AG04450 (cell line): ENCODE measurements at places on chromosomes 2 and 18.
A peak's percentile ranks its signal among the peaks of the same experiment; 100 is the strongest.

- no peak for DNase-seq
Measured at GRCh38 chr2:32884346-32884745, 62.4 kb upstream of the LTBP1 start.

DNA sequence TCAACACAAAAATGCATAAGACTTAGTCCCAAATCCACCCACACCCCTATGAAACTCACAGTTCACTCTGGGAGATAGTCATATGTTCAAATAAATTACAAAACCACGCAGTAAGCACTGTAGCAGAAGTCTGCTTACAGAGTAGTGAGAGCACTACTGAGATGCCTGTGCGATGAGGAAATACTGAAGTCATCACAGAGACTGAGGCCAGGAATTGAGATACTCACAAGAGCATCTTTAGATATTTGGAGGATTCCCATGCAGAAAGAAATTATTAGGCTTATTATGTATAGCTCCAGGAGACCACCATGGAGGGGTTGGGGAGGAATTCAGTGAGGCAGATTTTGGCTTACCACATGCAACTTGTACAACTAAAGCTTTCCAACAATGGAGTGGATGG is 82.3 kb downstream of the ANTXR1 start:
- peak; percentile 67 for DNase-seq

- DNase-seq = no peak
Measured at GRCh38 chr2:136052369-136053362, 65.3 kb downstream of the CXCR4 start.

DNA sequence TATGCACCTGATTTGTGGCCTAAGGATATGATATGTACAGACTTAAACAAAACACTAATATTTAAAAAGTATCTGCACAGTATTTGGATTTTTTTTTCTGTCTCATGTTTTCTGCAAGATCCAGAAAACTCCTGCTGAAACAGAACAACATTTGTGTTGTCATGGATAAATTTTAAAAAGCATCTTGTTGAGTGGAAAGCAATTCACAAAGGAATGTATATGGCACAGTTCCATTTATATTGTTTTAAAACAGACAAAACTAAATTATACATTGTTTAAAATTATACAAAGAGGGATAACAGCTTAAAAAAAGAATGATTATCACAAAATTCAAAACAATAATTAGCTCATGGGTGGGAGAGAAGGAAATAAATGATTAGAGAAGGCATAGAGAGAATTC is 193.5 kb downstream of the PPP1R1C start:
- no peak for DNase-seq

- no peak for DNase-seq
Measured at GRCh38 chr18:26768385-26768784, 97.1 kb downstream of the AQP4 start.

- DNase-seq = no peak
Measured at GRCh38 chr18:46877329-46877987, 39.8 kb downstream of the PIAS2 start.

GRCh38 chr2:27962006-27962405 is 71.5 kb downstream of the BABAM2 start:
- DNase-seq = no peak

- no peak for DNase-seq
Measured at GRCh38 chr2:184006998-184007397, 591.3 kb upstream of the ZNF804A start.

GRCh38 chr2:61419570-61419969 is 51.3 kb downstream of the USP34 start:
- DNase-seq = no peak

DNA sequence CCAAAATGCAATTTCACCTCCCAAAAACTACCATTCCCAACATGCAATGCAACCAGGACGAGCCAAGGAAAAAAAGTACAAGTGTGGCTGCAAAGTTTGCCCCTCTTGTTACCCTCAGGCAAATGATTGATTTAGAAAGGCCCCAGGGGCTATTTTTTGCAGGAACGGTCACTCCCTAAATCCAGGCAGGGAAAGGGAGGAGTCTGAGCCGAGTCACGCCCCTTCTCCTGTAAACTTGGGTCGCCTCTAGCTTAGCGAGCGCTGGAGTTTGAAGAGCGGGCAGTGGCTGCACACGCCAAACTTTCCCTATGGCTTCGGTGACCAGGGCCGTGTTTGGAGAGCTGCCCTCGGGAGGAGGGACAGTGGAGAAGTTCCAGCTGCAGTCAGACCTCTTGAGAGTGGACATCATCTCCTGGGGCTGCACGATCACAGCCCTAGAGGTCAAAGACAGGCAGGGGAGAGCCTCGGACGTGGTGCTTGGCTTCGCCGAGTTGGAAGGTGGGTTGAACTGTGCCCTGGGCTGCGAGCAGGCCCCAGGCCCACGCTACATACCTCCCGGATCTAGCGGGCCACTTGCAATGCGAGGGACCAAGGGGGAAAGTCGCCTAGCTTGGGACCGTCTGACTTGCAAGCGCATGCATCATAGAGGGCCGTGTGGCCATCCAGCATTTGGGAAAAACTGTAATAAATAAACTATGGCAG is at the start of gene GALM:
Gene GALM, plus strand, starts transcription at position 261 of the 702 bp plus-strand sequence. Its CDS starts 48 bp downstream, at position 309.
- DNase-seq = peak; percentile 84

DNA sequence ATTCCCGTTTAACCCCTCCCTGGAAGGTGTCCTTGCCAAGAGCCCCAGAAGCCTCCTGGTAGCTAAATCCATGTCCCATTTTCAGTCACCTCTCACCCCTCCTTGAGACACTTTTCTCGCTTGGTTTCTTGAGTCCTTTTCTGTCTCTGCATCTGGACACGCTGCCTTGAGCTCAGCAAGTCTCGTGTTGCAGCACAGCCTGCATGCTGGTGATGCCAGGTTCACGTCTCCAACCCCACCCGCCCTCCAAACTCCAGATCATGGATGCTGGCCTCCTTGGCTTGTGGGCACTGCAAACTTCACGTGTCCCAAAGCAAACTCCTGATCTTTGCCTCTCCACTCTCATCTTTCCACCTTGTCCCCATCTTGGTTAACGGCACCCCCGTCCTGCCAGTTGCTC is 39.3 kb downstream of the CENPO start:
- DNase-seq = no peak

DNA sequence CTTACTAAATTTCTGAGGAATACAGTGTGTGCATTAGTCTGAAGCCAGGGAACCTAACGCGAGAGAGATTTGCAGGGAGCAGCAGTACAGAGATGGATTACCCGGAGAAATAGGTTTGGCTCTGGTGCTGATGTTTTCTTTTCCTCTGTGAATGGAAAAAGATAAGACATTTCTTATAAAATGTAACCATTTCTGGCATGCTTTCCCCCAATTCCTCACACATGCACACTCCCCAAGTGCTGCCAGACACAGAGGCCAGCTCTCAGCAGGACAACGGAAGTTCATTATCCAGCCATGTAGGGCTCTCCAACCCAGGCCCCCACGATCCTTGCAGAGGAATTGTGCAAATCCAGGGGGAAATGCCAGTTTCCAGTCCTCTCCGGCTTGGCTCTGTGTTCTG is 224.5 kb upstream of the MGAT5 start:
- no peak for DNase-seq
